ENCODE measurements at places on chromosomes 11 and 22.
A peak's percentile ranks its signal among the peaks of the same experiment; 100 is the strongest.

DNA sequence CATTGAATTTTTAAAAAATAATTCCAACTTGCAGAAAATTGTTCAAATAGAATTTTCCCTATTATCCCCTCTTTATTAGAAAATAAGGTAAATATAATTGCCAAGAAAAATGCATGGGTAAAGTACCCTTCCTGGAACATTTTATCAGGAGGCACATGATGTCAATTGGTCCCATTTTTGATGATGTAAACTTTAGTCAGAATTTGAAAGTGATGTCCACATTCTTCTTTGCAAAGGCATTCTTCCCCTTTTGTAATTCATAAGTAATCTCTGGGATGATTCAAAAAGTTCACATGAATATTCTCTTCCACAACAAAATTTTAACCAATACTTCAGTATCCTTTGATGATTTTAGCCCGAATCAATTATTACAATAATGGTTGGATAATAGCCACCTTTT, 86.9 kb upstream of the ANO3 start:
- DNase-seq, result no peak

- DNase-seq, result no peak
Measured at GRCh38 chr11:17403980-17404759, 15.7 kb upstream of the KCNJ11 start.

- no peak for DNase-seq
Measured at GRCh38 chr11:17604915-17605233, 57.8 kb downstream of the OTOG start.

- no peak for DNase-seq
Measured at GRCh38 chr11:132115454-132115853, 745.0 kb downstream of the NTM start.

DNA sequence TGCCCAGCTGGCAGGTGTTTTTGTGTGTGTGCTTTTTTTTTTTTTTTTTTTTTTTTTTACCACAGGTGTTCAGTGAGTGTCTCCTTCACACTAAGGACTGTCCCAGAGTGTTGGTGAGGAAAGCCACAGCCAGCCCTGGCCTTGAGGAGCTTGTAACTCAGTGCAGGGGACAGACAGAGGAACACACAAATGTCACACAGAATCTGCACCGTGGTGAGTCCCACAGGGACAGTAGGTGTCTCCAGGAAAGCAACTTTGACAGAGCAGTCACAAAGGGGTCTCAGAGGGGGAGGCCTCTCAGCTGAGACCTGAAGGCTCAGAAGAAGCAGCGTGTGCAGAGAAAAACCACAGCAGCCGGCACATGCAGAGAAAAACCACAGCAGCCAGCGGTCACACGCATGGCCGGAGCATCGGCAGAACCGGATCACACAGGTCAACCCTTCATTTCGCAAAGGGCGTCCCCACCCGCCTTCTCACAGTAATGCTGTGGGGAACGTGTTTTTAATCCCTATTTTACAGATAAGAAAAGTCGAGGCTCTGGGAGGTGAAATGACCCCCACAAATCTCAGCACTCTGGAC, 101.7 kb upstream of the PRR5 start:
- DNase-seq, result peak; percentile 42

- no peak for DNase-seq
Measured at GRCh38 chr11:125935056-125935455, 10.8 kb upstream of the VSIG10L2 start.

GRCh38 chr11:125514336-125515101, 18.5 kb upstream of the FEZ1 start:
- DNase-seq, result no peak

GRCh38 chr11:28289444-28289843, 181.3 kb downstream of the METTL15 start:
- DNase-seq, result no peak

DNA sequence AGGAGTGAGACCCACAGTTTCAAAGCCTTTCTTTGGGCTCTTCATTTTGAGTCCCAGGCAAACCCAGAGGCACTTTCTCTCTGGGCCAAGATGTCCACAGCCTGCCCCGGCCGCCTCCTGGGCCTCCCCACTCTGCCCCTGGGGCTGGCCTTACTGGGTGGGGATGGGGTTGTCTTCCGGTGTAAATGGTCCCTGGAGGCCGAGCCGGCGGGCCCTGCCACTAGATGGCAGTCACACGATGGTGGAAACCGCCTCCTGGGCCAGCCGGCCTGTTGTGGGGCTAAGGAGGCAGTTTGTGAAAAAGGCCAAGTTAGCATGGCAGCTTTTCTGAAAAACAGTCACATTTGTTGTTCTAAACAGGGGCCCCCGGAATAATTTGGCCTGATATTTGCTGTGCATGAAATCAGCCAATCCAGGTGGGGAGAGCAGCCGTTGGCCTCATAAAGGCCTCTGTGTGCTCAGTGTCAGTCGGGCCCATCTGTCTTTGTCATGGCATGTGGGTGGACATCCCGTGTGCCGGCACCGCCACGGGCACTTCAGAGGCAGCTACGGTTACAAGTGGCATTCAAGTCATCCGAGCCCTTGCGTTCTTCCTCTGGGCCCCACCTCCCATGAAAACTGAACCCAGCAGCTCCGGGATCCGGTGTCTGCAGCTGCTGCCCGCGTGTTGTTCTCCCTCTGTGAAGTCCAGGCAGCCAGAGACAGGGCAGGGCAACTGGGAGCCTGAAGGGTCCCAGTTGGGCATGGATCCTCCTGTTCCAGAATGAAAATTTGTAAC, 6.5 kb downstream of the MRPL23 start:
- DNase-seq, result no peak

- peak; percentile 25 for DNase-seq
Measured at GRCh38 chr11:10899121-10899830, 41.4 kb upstream of the ZBED5 start.

DNA sequence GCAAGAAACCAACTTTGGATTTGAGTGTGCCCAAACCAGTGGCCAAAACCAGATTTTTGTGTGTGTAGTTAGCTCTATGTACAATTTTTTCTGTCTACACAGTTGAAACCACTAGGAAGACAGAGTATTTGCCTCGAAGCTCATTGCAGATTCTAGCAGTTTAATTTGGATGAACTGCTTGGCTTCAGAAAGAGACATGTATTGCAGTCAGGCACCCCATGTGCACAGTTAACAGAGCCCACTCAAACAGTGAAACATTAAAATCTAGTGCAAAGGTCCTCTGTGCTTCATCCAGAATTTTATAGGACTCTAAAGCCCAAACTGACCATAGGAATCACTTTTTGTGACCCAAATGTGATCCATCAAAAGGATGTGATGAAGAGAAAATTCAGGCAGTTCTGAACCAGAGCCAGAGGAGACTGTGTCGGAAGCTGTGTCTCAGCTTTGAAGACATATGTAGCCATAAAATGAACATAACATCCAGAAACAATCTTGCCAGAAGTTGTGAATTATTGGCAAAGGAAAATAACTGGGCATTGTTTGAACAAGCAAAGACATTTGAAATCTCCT, 82.7 kb downstream of the PANX1 start:
- no peak for DNase-seq

- no peak for DNase-seq
Measured at GRCh38 chr22:20998411-20999336, 3.2 kb downstream of the THAP7 start.

GRCh38 chr11:62688491-62688890, 839 bp downstream of the LRRN4CL start:
- no peak for DNase-seq

DNA sequence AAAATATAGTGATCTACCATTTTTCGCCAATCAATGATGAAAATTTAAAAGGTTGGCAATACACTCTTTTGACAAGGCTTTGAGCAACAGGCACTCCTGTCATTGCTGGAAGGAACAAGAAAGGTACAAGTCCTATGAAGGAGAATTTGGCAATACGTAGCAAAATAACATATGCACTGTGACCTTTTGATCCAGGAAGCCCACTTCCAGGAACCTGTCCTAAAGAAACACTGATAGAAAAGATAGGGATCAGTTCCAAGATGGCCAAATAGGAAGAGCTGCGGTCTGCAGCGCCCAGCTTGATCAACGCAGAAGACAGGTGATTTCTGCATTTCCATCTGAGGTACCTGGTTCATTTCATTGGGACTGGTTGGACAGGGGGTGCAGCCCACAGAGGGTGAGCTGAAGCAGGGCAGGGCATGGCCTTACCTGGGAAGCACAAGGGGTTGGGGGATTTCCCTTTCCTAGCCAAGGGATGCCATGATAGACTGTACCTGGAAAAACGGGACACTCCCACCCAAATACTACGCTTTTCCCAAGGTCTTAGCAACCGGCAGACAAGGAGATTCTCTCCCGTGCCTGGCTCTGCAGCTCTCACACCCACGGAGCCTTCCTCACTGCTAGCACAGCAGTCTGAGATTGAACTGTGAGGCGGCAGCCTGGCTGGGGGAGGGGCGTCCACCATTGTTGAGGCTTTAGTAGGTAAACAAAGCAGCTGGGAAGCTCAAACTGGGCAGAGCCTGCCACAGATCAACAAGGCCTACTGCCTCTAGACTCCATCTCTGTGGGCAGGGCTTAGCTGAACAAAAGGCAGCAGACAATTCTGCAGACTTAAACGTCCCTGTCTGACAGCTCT, 69.7 kb upstream of the GALNT18 start:
- no peak for DNase-seq

DNA sequence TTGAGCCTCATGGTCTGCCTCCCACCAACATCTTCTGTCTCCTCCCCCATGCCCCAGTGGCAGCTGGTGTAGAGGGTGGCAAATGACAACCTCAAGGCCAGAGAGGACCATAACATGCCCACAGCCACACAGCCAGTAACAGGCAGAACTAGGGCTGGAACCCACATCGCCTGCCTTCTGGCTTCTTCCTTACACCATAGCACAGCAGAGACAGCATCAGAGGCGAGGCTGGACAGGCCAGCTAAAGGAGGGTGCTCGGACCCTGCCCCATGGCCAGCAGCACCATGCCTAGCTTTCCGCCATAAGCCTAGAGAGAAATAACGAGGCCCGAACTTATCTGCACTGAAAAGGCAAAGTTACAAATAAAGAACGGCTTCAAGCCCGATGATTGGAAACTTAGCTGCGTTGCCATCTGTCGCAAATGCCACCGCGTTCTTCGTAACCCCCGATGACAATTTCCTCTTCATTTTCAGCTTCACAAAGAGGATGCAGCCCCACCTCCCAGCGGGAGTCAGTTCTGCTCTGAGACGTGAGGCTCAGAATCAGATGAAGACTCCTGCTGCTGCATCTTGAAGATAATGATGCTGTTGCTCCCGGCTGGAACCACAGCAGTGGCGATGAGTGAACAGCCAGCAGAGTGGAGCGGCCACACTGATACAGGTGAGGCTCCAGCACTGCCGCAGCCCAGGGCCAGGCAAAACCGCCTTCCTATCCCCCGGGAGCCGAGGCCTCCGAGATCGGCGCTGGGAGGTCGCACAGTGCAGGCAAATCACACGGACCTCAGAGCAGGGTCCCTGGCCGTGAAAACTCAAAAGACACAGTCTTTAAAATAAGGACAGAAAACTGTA, 73.8 kb upstream of the RTL6 start:
- DNase-seq, result peak; percentile 14

- no peak for DNase-seq
Measured at GRCh38 chr22:30299322-30299721, 10.0 kb upstream of the CASTOR1 start.

- DNase-seq, result no peak
Measured at GRCh38 chr11:134074346-134074745, 5.5 kb downstream of the JAM3 start.

- DNase-seq, result no peak
Measured at GRCh38 chr11:89604281-89604680, 105.8 kb upstream of the TRIM77 start.

GRCh38 chr11:128238521-128239265, 348.7 kb downstream of the ETS1 start:
- no peak for DNase-seq

- DNase-seq, result no peak
Measured at GRCh38 chr11:134181707-134182106, 42.1 kb downstream of the NCAPD3 start.

GRCh38 chr11:134349109-134349801, 17.5 kb downstream of the GLB1L2 start:
- no peak for DNase-seq

- DNase-seq, result no peak
Measured at GRCh38 chr11:39741066-39741465, 1718.4 kb downstream of the LRRC4C start.

DNA sequence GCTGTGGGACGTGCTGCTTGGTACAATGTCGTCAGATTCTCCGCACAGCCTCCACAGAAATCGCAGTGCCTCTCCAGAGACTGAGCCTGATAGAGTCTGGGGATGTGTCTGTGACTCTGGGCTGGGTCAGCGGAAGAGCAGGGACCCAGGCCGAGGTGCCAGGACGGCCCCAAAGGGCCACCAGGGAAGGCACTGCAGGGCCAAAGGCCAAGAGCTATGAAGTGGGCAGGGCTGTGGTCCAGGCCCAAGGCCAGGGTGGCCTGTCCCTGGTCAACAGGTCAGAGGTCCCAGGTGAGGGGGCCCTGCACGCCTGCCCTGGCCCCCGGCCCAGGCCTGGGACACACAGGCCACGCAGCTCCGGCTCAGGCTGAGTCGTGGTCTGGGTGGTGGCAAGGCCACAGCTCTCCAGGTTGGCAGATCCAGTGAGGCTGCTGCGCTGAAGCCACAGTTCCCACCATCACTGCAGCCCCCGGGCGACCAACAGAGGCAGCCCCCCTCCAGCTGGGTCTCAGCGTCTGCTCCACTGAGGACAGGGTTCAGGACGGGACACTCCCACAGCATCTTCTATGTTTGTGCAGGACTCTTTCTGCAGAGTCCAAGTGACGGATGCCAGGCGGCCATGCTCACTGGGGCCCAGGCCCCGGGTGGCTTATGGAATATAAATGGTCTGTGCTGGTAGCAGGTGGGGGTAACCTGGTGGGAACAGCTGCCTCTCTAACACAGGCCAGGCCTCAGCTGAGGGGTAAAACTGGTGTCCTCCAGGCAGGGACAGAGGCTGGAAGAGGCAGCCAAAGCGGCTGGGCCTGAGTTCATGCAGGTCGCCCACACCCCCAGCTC, 4.8 kb upstream of the PIM3 start:
- no peak for DNase-seq

DNA sequence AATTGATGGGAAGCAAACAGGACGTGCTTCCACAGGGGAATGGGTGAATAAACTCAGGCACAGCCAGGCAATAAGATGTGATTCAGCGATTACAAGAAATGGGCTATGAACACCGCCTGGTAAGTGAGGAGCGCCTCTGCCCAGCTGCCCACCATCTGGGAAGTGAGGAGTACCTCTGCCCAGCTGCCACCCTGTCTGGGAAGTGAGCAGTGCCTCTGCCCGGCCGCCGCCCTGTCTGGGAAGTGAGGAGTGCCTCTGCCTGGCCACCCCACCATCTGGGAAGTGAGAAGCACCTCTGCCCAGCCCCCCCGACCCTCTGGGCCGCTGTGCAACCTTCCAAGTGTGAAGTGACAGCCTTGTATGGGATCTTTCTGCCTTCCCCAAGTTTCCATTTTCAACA, 73.2 kb upstream of the PRR5 start:
- peak; percentile 31 for DNase-seq

GRCh38 chr22:29484642-29485041, 4.6 kb downstream of the NEFH start:
- DNase-seq, result no peak

DNA sequence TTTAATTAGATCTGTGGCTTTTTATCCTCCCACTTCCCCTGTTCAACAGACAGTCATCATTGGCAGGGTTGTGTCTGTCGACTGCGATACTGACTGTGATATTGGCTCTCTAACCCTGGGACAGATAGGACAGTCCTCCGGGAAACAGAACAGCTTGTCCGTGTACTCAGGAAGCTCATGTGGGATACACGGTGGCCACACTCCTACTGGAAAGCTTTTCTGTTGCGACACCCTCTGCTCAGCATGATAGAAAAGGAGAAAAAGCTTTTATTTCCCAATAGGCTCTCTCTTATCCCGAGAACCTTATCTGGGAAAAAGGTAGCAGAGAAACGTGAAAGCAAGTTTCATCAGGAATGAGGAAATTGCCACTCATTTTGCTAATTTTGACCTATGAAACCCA, 60.4 kb upstream of the HSPA8 start:
- DNase-seq, result no peak
